ENCODE measurements at places on chromosomes 6 and 20.

DNA sequence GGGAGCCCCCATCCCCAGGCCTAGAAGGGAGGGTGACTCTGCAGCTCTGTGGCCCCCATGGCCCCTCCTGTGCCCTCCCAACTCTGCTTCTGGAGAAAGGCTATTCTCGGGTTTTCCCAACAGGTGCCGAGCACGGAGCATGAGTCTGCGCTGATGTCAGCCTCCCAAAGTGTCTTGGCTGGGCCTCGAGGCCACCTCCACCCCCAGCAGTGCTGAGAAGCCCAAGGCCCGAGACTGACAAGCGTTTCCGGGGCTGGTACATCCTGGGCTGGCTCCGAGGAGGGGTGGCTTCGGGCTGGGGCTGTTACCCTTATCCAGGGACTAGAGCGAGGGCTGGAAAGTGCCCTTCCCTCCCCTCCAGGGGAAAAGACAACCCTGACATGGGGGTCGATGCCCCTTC, 60.2 kb upstream of the GATA5 start:
- no peak for DNase-seq

GRCh38 chr20:11906626-11907480, 10.8 kb upstream of the BTBD3 start:
- no peak for DNase-seq

DNA sequence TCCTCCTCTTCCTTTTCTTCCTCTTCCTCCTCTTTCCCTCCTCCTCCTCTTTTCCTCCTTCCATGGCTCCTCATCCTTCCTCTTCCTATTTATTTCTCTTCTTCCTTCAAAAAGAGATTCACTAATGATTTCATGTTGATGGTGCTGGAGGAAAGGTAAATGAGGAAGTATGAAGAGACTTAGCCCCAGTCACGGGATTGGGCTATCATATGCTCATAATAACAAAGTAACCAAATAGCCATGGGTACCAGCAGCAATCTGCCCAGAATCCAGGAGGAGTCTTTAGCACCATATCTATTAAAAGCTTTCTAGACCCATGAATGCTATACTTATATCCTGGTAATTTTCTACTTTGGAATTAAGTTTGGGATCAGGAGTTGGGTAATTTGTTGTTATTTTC, 910.9 kb upstream of the MAP3K7 start:
- DNase-seq, result no peak

- DNase-seq, result no peak
Observed at GRCh38 chr6:128117916-128118315, 217.1 kb upstream of the THEMIS start.

DNA sequence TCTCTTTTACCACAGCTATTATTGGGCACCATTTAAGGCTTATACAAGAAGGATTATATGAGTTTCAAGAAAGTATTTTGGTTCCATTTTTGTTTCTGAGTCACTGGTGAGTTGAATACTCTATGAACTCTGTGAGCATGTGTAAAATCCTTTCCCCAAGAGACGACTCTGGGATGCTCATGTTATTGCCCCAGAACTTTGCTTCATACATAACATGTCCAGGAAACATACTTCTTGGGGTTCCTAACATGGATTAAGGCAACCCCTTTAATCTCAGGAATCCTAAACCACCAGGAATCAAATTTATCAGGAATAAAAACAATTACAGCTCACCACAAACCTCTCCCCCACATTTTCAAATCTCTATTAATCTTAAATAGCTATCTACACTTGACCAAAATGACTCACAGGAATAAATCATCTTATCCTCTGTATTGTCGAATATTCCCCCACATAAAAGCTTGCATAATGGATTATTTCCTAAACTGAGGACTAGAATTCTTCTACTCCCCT, 117.5 kb upstream of the COL21A1 start:
- no peak for DNase-seq

DNA sequence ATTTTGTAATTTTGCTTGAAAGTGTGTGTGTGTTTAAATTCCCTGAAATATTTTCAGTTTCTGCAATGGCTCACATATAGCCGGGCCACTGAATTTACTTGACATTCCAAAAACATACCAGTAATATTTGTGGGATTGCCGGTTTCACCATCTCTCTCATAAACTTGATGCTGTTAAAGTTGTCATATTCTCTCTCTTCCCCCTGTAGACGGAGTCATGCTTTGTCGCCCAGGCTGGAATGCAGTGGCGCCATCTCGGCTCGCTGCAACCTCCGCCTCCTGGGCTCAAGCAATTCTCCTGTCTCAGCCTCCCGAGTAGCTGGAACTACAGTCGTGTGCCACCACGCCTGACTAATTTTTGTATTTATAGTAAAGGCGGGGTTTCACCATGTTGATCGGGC, 122.1 kb downstream of the TIAM2 start:
- DNase-seq, result no peak

DNA sequence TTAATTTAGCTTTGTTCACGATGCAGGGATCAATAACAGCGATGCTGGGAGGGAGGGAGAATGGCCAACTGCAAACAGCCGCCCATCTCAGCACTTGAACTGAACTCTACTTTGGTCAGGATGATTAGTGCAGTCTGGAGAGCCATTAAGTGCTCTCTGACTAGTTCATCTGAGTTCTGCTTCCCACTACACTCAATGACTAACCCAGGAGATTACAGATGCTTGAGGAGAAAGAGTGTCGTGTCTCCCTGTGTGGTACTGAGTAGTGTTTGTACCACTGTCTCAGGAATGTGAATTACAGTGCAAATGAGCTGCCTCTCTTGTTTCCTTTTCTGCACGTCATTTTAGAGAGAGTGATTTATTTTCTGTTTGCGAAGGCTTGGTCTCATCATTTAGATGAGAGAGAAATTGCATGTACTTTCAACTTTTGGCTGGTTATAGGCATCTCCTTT, 23.5 kb downstream of the CARMIL1 start:
- no peak for DNase-seq

DNA sequence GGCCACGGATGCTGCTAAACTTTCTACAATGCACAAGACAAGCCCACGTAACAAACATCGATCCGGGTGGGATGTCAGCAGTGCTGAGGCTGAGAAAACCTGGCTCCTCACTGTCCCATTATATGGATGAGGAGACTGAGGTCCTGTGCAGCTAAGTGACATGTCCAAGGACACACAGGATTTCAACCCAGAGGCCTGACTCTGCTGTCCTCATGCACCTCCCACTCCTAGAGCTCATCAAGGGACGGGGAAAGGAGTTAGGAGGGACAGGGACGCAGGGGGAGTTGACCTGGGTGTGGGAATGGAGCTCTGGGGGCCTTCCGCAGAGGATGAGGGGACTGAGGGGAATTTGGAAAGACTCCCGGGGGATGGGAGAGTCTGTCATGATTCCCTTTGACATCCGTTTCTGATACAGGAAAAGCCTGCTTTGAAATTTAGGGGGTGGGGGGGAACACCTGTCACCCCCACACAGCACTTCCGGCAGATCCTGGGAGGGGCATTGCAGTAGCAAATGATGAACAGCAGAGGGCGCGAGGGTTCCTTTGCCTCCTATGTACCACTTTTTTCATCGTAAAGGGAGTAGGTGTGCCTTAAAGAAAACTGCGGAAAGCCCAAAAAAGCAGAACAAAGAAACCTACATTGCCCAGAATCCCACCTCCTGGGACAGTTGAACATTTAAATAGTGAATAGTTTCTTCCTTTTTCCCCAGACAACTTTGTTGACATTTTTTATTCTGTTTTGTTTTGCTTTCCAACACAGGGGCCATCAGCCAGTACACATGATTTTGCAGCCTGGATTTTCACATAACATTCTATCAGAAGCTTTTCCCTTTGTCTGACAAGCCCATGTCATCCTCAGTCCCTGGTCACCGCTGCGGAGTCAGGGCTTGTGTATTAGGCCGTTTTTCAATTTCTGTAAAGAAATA, 48.6 kb downstream of the SLC2A10 start:
- DNase-seq, result no peak

DNA sequence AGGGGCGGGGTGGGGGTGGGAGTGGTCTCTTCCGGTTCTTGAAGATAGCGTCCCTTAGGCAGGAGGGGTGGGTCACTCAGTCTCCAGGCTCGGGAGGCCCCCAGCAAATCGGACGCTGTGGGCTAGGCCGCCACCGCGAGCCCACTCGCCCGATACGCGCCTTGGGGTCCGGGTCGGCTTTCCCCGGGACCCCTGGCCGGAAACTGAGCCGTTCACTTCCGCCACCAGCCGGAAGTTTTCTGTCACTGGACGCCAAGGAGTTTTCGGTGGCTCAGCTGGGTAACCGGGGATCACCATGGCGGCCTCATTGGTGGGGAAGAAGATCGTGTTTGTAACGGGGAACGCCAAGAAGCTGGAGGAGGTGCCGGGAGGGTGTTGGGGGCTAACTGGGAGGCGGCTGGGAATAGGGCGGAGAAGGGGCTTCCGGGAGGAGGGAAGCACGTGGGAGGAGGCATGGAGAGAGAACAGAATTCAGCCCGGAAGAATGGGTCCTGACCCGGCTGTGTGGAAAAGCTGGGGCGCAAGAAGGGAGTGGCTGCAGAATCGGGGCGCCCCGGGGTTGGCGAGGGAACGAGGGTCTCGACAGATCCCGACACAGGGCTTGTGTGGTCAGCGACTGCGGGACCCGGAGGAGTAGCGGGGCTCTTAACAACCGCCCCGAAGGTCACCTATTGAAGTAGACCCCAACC, at the start of gene ITPA:
TSS of gene ITPA (plus strand) at position 242 of the 689 bp plus-strand sequence. CDS start at position 296, 54 bp downstream.
- DNase-seq, result no peak

DNA sequence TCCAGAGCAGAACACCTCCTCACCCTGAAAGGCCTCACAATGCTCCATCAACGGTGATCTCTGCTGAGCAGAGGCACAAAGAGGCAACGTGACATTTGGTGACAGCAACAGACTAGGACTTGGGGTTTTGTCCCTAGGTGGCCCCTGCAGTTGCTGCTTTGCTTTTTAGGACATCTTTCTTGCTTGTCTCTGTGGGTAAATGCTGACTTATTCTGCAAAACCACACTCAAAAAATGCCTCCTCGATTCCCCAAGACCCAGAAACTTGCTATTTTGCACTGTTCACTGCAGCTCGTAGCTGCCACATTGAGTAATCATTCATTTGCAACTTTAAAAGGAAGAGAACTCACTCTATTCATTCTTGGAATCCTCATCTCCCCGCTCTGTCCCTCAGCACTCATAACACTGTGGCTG, 209.9 kb downstream of the LY86 start:
- no peak for DNase-seq

DNA sequence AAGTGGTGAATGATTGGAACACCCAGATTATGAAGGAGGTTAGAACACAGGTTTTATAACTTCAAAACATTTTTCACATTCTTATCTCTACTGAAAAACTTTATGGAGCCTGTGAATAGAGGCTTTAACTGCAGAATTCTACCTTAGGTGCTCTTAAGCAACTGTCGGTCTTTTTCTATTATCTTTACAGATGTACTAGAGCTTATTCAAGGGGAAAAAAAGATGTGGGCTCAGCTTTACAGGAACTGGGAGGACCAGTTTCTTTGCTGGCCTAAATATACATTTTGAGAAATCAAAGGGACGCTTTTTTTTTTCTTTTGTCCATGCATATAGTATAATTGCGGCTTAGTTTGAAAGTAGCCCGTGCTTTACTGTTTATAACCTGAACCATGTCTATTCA, 58.9 kb downstream of the UST start:
- no peak for DNase-seq

DNA sequence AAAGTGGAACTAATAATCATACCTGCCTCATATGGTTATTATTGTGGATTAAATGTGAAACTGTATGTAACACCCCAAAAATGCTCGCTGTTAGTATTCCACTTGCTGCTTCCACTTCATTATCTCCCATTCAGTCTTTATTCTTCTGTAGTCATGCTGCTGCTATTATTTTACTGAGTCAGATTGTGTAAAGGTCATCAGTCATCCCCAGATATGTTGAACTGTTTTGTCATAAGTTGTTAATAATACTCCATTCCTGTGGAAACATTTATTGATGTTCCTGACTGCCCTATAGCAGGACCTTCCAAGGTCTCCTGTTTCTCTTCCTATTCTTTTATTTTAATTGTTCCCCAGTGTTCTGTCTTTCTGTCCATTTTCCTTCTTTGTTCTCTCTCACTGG, 1148.3 kb downstream of the EPHA7 start:
- no peak for DNase-seq

DNA sequence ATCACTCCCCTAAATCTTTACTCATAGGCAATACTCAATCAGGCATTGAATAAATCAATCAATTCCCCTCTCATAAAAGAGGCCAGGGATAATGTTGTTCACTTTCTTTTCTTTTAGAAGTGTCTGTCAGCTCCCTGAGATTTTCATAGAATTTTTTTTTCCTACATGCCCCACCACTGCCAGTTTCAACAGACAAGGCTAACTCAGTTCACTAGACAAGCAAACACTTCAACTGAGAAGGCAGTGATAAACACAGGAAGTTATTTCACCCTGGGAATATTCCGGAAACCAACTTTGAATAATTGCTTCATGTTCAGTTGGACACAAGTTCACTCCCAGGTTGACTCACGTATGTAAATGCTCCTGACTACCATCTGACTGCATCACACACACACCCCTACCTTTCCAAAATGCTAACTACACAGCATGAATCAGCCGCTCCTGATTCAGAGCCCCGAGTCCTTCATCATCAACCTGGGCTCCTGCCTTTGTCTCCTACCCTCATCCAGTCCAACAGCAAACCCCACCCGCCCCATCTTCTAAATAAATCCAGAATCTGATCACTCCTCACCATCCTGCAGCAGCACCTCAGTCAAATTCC, 143.9 kb downstream of the BCAS1 start:
- peak; percentile 99 for DNase-seq

- no peak for DNase-seq
Observed at GRCh38 chr20:50194422-50194830, 3.8 kb downstream of the CEBPB start.

DNA sequence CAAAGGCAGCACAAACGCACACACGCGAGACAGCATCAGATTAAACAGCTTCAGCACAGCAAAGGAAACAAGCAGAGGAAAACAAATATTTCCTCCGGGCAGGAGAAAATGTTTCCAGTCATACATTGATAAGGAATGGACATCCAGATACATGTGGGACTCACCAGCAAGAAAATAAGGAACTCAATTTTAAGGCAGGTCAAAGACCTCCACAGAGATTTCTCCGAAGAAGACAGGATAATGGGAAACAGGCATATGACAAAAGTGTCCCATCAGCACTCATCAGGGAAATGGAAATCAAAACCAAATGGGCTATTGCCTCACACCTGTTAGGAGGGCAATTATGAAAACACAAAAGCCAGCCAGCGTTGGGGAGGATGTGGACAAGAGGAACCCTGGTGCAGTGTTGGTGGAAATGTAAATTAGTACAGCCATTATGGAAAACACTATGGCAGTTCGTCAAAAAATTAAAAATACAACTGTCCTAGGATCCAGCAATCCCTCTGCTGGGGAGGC, 9.7 kb upstream of the SLCO4A1 start:
- DNase-seq, result no peak

- no peak for DNase-seq
Observed at GRCh38 chr6:135955099-135955498, 103.6 kb downstream of the PDE7B start.

All from epithelial cell of proximal tubule (primary cell).